ENCODE measurements at places on chromosomes 5 and 9. TPM values are rescaled to one million over a fixed set of nuclear protein-coding genes. Genes with fewer than 3 reads are reported as not detected.

LTC4S gene
- total RNA-seq = 0.66 TPM

BHMT gene
- not detected for total RNA-seq

DNA sequence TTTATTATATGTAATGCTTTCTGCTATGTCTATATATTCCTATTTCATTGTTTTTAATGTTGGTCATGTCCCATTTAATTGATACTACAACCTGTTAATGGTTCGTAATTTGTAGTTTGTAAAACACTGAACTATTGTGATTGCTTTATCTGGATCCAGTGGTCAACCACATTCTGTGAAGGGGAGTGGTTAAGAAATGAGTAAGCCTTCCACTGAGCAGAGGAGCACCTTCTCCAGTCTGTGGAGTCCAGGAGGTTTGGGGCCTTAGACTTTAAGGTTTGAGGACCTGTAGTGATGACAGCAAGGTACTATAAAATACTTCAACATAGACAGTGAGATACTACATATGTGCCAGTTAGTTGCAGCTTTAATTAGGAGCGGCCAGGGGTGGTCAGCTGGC lies 67.7 kb upstream of the RAD23B start:
- no peak for DNase-seq

DNA sequence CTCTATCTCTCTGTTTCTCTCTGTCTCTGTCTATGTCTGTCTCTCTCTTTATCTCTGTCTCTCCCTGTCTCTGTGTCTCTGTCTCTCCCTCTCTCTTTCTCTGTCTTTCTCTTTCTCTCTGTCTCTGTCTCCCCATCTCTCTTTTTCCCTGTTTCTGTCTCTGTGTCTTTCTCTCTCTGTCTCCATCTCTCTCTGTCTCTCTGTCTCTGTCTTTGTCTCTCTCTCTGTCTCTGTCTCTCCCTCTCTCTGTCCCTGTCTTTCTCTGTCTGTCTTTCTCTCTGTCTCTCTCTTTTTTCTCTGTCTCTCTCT lies 2.1 kb upstream of the SLC6A19 start:
- no peak for DNase-seq

- no peak for DNase-seq
Measured at GRCh38 chr5:38557308-38557710, 863 bp upstream of the LIFR start.

Data from pulmonary artery endothelial cell (primary cell).